ENCODE measurements at places on chromosomes 1 and 21.

- no peak for DNase-seq
Observed at GRCh38 chr21:42446531-42446930, 42.8 kb downstream of the UBASH3A start.

DNA sequence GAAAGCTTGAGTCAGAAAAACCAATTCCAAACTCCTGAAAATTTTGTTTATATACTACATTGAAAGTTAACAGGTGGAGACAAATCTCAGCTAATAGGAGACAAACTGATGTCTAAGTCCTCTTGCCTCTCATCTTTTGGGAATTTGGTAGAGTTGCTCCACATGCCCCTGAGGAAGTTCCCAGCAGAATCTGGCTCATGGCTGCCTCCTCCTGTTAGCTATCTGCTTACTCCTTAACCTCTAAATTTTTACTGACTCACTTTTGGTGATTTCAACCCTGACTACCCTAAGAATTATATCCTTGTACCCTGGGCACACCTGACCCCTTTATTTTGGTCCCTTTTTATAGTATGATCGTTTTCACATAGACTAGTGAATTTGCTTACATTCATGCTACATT is 633.7 kb upstream of the USP24 start:
- DNase-seq = no peak

DNA sequence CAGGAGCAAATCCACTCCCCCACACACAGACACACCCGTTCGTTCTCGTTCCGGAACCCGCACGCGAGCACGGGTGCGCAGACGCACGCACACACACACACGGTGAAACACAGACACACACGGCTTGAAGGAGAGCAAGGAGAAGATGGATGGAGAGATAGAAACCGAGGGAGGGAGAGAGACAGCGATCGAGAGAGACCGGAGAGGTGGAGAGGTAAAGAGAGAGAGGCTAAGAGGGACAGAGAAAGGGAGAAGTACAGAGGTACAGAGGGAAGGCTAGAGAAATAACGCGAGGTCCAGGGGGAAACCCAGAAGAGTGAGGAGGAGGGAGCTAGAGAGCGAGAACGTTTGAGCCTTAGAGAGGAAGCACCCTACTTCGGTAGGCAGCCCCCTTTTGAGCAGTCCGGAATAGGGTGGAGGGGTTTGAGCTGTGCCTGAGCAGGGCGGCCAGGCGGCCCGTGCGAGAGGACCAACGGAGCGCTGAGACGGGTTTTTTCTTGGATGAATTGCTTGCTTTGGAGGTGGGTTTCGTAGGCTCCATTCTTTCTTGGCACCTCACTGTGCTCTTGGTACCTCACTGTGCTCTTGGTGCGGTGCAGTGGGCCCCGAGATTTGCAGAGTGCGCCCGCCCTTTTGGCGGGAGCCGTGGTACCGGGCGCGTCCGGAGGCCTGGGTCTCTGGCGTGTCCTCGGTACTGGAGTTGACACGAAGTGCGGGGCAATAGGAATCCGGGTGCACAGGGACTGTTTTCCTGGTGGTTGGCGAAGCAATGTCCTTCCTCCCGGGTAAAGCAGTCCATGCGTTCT is 88.4 kb upstream of the RHOU start:
- no peak for DNase-seq

DNA sequence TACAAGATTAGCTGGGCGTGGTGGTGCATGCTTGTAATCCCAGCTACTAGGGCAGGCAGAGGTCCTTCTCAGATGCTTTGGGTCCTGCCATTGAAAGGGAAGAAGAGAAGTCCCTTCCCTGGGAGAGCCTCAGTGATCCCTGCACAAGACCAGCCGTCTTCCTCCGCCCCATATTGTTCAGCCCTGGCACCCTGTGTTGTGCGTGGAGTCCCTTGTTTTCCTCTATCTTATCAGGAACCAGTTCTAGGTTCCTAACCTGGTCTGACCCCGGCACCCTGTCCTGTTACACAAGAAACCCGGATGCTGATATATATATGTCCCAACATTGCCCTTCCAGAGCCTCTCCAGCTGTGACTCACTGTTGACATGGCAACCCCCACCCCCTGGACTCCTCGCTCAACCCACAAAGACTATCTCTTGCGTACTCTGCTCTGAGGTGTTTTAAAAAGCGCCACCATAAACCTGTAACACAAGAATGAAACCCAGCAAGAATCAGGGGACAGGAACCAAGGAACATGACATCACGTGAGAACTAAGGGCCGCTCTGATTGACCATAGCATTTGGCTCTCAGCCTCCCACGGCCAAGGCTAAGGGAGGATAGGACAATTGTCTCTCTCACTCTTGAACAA is 4.8 kb downstream of the MX2 start:
- DNase-seq = no peak

DNA sequence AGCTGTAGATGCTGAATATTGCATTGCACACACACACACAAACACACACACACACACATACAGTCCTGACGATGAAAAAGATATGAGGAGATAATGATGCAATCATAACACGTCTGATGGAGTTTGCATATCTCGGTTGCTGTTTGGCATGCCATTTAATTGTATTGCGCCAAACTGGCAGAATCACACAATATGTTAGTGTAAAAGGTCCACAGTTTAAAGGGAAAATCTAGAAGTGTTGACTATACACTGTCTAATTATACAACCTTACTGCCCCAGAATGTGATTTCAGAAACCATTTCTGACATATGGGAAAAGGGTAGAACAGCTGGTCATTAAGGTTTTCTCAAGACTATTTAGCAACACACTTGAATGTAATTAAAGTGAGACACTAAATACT is 123.7 kb upstream of the PROX1 start:
- DNase-seq = no peak

DNA sequence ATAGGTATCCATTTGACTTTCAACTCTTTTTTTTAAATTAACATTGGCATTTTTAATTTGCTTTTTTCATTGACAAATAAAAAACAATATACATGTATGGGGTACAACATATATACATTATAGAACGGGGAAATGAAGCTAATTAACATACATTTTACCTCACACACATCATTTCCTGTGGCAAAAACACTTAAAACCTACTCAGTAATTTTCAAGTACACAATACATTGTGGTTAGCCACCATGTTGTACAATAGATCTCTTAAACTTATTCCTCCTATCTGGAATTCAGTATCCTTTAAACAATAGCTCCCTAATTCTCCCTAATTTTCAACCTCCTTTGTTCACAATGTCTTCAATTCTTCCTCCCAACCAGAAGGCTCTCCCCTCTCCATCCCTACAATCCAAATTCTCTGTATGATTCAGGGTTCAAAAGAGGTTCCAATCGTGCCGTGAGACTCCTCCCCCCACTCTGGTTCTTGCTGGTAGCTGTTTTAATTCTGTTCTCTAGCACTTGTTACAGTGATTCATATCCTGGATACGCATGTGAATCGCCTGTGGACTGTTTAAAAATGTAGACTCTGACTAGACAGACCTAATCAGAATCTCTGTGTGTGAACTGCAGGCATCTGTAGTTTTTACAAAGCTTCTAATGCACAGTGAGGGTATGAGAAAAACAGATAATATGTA is 87.6 kb upstream of the DUSP10 start:
- no peak for DNase-seq

DNA sequence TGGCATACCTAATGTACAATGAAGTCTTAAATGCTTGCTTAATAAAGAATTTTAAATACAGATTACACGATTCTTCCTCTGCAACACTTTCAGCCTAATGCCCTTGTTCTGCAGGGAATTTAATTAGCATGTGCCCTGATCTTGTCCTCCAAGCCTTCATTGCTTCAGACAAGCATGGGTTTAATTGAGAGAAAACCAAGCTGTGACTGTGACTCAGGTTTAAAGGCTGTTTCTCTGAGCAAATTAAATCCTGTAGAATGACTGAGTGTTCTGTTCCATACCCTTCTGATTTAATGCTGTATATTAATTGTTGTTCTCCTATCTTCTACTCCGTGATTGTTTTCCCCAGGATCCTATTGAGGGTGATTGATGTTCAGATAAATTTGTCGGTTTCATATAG is 269.0 kb upstream of the PRMT6 start:
- DNase-seq = no peak

DNA sequence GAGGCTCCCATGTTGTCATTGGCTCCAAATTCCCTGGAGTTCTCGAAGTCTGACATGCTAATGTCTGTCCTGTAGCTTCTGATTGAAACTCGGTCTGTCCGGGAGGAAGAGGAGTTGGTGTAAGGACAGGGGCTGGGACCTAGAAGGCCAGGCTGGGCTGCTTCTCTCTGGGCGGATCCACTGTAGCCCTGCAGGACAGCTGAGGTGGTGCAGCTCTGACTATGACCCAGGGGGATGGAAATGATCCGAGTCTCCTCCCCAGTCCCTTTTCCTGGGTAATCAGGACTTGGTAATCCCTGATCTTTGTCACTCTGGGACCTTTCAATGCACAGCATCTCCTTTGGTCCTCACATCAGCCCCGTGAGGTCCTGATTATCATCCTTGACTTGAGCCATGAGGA is 10.0 kb upstream of the FCMR start:
- no peak for DNase-seq

- DNase-seq = no peak
Observed at GRCh38 chr21:41316200-41317062, at the start of gene FAM3B. Gene FAM3B, plus strand, starts transcription at chr21:41316801. Its CDS starts 79 bp downstream, at chr21:41316880.

- DNase-seq = no peak
Observed at GRCh38 chr1:166353213-166353612, 186.4 kb upstream of the FAM78B start.

- DNase-seq = no peak
Observed at GRCh38 chr1:6134741-6135510, 45.2 kb downstream of the CHD5 start.

GRCh38 chr1:206734499-206735142 is 36.0 kb upstream of the IL19 start:
- peak; percentile 76 for DNase-seq

GRCh38 chr1:184536246-184536985 is 149.6 kb downstream of the C1orf21 start:
- DNase-seq = no peak

DNA sequence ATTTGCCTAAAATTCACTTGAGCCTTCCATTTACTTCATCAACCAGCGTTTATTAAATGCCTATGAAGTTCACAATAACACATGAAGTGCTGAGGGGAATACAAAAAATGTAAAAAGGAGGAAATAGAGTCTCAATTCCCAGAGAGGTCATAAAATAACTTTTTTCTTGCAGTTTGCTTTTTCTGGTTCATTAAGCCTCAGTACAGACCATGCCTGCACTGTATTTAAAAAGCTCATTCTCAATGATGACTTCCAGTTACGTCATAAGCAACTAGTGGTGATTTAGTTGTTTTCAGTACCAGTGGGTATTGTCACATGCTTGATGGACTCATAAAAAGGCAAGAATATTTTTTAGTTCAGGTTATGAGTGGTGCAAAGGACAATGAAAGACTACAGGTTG is 160.1 kb upstream of the UBE2U start:
- DNase-seq = no peak

- no peak for DNase-seq
Observed at GRCh38 chr21:40625991-40626390, 221.0 kb downstream of the DSCAM start.

DNA sequence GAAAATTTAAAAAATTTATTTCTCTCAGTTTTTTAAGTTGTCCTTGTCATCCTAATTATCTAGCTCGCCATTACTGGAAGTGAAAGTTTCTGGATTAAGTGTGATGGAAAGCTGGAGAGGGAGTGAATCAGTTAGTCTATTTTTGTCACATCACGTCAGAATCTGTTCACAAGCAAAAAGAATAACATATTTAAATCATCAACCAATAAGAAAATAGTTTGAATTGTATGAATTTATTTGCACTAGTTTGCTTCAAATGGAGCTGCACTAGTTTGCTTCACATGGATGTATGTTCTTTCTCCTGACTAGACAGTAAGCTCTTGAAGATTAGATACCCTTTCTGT is 22.8 kb downstream of the PHC2 start:
- no peak for DNase-seq

DNA sequence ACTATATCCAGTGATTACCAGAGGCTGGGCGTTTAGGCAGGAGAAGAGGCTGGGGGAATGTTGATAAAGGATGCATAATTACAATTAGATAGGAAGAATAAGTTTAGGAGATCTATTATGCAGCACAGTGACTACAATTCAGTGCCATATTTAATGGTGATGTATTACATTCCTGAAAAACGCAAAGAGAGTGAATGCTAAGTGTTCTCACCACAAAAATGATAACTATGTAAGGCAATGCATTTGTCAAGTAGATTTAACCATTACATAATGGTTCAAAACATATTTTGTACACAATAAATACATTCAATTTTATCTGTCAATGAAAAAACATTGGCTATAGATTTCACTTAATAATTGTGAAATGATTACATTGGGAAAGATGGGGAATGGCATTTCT is 548.9 kb downstream of the NUF2 start:
- no peak for DNase-seq

GRCh38 chr1:7262611-7263010 is 477.4 kb downstream of the CAMTA1 start:
- no peak for DNase-seq

- no peak for DNase-seq
Observed at GRCh38 chr1:26758358-26758757, 29.4 kb upstream of the PIGV start.

DNA sequence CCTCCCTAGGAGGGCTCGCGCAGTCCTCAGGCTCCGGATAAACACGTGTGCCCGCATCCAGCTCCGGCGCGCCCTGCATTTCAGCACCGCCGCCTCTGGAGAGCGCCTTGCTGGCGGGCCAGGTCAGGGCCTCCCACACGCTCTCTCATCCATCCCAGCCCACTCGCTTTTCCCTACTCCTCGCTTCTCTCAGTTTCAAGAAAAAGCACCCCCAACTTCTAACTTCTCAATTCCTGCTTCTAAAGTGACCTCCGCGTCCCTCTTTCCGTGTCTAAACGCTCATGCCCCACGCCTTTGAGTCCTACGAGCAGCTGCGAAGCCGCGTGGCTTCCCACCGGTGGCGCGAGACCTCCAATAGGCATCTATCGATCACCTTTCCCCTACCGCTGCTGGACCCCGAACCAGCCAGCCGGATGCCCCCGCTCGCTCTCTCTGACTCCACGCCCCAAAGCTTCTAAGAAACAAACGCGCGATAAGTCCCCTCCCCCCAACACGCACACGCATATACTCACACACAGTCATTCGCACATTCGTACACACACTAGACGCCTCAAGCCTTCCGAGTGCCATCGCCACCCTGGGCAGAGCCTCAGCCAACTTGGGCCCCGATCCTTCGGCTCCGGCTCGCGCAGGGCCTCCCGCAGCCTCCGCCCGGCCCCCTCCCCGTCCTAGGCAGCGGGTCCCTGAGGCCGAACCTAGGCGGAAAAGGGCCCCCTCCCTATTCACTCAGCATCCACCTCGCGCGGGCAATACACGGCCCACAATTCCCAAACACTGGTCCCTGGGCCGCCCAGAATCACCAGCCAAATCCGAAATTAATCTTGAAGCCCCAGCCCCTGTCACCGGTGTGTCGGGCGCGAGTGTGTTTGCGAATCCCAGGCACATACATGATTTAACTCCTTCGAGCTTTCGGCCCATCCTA is 1.1 kb downstream of the NMNAT2 start:
- no peak for DNase-seq

DNA sequence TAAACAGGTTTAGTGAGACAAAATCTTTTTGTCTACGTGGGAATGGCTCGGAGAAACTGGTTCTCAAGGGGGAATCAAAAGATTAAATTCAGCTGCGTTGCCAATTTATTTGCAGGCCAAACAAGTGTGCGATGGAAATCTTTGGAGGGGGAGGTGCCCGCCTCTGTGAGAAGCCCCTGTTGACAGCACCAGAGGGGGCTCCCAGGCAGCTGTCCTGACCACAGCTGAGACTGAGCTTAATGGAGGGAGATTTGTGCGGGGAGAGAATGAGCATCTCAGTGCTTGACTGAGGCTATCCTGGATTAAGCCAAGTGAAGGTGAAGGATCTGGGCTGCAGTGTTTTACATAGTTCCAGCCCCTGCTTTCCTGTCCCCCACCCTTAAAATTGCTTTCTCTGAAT is 169.7 kb downstream of the ATG4C start:
- DNase-seq = no peak

Data from activated CD8-positive, alpha-beta memory T cell treated with anti-CD3 and anti-CD28 coated beads for 48 hours (primary cell).